NCI-H774 (cell line): ENCODE measurements at places on chromosomes 11 and 22.

DNA sequence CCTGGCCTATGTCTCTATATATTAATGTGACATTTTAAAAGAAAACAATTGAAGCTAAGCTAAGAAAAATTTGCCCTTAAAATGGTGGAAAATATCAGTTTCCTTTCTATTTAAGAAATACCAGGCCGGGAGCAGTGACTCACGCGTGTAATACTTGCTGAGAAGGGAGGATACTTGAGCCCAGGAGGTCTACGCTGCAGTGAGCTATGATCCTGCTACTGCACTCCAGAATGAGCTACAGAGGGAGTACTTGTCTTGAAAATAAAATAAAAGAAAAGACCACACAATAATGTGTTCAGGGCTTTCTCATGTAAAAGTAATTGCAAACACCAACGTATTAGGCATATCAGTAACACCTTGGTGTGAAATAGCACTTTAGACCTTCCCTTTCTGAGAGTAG lies 1.4 kb upstream of the PRSS23 start:
- DNase-seq: no peak

DNA sequence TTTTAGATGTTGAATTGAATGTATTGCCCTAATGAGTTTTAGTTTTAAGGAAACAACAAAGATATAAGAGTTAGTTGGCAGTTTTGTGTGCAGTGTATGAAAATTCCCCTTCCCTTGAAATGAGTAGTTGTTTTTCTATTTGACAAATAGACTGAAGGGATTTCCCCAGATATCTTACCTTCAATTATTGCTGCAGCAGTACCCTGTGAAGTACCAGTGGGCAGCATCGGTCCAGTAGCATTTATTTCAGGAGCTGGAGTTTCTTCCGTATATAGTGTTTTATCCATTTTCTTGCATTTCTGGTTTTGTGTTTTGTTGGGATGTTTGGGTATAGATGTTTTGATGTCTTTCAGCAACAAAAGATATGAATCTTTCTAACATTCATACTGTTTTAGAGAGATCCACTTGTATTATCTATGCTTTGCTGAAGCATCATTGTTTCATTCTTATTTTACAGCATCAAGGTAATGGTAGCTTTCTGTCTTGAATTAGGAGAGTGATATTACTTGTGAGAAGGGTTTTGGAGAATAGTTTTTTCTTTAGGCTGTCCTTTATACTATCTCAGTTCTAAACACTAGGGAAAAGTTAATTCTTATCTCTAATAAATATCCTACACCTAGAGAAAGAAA lies 7.4 kb downstream of the KMT2A start:
- DNase-seq: no peak

DNA sequence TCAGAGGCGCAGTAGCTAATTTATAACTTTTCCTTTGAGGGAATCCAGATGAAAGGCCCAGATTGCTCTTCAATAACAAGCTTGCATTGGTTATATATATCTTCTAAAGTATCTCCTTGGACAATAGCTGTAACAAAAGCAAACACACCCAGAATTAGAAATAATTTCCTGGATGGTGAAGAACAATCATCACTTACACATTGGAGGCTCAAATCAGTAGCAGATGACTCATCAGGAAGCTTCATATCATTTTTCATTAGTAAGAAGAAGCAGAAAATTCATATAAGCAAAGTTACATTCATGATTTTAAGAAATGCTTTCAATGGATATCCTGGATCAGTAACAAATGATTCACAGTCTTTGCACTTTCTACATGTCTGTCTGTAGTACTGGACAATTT lies 173.6 kb upstream of the CCDC90B start:
- no peak for DNase-seq

DNA sequence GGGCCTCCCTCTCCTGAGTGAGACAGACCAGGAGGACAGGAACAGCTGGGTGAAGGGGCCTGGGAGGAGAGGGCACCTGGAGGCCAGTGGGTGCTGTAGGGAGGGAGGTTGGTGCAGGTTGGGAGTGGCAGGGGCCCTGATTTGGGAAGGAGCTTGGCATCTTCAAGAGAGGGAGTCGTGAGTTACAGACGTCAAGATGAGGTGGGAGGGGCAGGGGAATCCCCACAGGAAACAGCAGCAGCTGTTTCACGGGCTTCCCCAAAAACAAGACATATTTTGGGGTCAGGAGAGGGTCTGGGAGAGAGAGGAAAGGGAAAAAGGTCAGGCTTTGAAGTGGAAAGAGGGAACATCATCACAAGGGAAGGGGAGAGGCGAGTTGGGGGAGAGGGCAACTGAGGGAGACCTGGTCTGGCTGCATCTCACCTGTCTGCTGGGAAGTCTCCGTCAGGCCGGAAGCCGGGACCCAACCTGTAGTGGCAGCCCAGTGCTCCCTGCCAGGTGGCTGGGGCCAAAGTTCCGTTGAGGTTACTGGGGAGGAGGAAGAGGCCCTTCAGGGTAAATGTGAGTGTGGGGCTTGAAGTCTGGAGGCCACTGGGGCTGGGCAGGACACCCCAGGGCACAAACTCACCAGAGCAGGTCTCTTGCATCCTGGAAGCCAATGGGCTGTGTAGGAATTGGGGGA lies 4.4 kb downstream of the NAALADL1 start:
- DNase-seq: no peak

GRCh38 chr11:120316880-120317688 lies 8.0 kb upstream of the TLCD5 start:
- no peak for DNase-seq

GRCh38 chr11:102494216-102494615 lies 36.3 kb downstream of the MMP7 start:
- no peak for DNase-seq

- DNase-seq: no peak
These were observed 1173.9 kb downstream of the LRRC4C start for GRCh38 chr11:40285558-40285957.

- DNase-seq: no peak
These were observed 74.6 kb upstream of the FAT3 start for GRCh38 chr11:92149996-92150395.

- DNase-seq: peak; percentile 72
These were observed 77.8 kb upstream of the CADM1 start for GRCh38 chr11:115581871-115582639.

GRCh38 chr11:128052912-128053641 lies 534.3 kb downstream of the ETS1 start:
- no peak for DNase-seq

DNA sequence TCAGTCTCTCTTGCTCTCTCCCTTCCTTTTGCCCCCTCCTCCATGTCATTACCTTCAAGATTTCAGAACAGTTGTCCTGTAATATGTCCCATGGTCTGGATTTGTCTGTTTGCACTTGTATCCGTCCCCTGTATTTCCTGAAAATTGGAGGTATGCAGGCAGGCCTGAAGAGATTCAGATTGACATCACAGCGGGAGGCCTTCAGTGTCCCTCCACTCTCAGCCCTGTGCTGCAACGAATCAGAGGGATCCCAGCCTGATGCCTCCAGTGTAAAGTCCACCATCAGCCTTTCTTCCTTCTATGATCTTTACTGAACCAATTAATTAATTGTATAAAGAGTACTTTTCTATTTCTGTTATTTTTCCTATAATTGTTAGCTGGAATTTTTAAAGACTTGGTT lies 57.3 kb downstream of the ELMOD1 start:
- no peak for DNase-seq

DNA sequence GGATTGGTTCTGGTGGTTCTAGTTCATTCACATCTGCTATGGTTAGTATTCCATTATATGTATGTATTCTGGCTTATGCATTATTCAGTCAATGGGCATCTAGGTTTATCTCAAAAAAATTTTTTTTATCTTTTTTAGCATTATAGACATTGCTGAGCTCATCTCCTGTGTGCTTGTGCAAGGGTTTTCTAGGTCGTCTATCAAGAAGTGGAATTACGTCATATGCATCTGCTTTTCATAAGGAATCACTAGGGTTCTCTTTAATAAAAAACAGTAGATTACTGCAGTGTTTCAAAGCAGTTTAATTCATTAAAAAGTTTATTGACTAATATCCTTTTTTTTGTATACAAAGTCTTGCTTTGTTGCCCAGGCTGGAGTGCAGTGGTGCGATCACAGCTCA lies 21.3 kb downstream of the TBC1D22A start:
- no peak for DNase-seq

GRCh38 chr22:50313021-50313420 lies 5.6 kb upstream of the PLXNB2 start:
- no peak for DNase-seq

DNA sequence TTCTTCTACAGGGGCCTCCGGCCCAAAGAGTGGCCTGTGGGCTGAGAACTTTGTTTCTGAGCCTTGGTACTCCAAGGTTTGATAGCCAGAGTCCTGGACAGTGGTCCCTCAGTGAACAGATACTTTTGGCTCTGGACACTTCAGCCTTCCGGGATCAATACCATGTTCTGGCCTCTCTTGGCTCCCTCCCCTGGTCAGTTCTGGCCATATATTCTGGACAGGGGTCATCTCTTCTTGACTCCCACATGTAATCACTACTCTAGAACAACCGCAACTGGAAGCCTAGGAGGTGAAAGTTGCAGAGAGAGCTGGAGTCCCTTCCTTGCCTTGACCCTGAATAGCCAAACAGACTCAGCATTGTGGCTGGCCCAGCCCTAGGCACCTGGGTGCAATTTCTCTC lies 2.3 kb downstream of the RTN4RL2 start:
- no peak for DNase-seq

GRCh38 chr22:30732426-30732825 lies 37.8 kb downstream of the OSBP2 start:
- no peak for DNase-seq

DNA sequence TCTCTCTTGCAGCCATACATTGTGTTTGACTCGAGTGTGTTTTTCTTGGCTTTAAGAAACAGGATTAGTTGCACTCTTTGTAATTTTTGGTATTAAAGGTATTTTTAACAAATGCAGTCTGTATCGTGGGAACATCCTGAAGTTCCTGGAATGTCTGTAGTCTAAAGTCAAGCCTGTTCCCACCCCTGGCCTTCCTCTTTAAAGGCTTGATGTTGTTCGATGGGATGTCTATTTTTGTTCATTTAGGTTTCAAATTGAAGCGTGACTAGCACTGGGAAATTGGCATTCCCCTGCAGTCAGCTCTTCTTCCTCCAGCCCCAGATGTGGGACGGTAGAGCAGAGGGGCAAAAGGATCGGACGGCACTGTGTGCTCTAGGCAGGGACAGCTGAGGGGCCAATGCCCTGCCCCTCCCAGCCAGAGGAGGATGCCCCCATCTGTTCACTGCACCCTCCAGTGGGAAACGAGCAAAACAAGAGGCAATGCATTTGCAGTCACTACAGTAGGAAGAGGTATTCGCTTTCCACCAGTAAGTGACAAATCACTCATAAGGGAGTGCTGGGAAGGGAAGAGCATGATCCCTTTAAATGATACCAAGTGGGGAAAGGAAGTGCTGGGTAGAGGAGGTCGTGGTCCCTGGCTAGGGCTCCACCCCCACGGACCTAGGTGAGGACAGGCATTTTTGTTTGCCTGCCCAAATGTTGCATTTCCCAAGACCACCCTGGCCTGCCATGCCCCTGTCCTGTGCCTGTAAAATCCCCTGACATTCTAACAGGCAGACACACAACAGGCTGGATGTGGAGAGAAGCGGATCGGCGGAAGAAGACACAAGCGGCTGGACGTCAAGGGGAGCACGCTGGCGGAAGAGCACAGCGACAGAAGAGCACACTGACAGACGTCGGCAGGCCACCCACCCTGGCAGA lies 47.4 kb upstream of the SEPTIN5 start:
- DNase-seq: no peak

DNA sequence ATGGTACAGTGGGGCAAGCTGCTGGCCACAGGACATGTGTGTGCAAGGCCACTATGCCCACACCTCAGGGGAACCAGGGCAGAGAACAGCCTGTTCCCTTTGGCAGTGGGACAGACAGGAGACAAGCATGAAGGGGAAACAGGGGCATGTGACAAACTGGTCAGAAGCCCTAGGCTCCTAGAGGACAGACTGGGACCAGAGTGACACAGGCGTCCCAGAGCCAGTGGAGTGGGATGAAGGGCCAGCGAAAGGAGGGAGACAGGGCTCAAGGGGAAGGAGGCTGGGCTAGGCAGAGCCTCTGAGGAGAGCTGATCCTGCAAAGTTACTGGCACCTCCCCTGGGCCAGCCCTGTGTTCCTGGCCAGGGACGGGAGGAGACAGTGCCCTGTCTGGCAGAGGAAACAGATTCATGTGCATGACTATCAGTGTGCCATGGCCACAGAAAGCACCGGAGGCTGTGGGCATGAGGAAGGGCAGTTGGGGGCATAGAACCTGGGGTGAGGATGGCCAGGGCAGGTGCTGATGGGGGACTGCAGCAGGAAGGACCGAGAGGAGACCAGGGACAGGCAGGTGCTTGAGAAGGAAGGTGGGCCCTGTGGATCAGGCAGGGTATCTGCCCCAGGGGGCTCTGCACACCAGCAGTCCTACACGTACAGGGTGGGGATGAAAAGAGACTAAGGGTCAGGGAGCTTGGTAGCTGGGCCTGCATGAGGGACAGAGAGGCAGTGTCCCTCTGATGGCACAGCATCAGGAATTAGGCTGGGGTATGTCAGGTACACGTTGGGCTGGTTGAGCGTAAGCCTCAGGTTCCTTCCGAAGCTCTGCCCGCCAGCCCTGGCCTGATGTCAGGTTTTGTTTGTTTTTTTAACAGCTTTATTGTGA lies 9.8 kb downstream of the DERL3 start:
- no peak for DNase-seq

GRCh38 chr11:36443661-36444060 lies 66.4 kb downstream of the TRAF6 start:
- no peak for DNase-seq

DNA sequence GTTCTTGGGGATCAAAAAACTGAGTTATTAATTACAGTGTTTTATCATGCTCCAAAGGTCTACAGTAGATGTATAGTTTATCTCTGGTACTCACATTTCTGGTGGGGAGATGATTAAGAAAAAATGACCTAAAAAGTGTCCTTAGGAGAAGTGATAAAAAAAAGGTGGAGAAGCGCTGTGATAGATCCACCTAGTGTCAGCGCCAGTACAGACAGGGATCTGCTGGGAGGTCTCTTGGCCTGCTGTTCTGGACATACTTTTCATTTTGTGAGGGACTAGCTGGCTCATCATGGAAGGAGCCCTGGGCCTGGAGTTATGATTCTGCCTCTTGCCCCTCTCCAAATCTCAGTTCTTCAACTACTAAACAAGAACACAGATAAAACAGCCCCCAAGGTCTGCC lies 2.9 kb downstream of the ELF5 start:
- DNase-seq: no peak

GRCh38 chr11:12274558-12275197 lies 102.7 kb upstream of the PARVA start:
- DNase-seq: no peak

GRCh38 chr11:66022401-66023185 lies 3.7 kb downstream of the CATSPER1 start:
- peak; percentile 66 for DNase-seq

GRCh38 chr11:72326151-72326848 lies 82.3 kb upstream of the PHOX2A start:
- no peak for DNase-seq
